ENCODE measurements at places on chromosomes 16 and 17. TPM values are rescaled to one million over a fixed set of nuclear protein-coding genes. Genes with fewer than 3 reads are reported as not detected.

DNA sequence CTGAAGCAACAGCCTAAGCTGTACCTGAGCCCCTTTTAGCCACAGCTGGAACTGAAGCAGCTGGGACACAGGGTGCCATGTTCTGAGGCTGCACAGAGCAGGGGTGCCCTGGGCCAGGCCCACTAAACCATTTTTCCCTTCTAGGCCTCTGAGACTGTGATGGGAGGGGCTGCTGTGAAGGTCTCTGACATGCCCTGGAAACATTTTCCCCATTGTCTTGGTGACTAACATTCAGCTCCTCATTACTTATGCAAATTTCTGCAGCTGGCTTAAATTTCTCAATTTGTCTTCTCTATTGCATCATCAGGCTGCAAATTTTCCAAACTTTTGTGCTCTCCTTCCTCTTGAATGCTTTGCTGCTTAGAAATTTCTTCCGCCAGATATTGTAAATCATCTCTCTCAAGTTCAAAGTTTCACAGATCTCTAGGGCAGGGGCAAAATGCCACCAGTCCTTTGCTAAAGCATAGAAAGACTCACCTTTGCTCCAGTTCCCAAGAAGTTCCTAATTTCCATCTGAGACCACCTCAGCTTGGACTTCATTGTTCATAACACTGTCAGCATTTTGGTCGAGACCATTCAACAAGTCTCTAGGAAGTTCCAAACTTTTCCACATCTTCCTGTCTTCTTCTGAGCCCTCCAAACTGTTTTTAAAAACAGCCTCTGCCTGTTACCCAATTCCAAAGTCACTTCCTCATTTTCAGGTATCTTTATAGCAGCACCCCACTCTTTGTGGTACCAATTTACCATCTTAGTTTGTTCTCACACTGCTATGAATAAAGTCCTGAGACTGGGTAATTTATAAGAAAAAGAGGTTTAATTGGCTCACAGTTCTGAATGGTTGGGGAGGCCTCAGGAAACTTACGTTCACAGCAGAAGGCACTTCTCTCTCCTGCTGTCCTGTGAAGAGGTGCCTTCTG, 49.8 kb downstream of the TMEM100 start:
- no peaks in the 10 kb centered on the region for H3K27me3 ChIP-seq
- no peak overlapping the region for H3K27ac ChIP-seq
- no peak for DNase-seq

Gene HSD11B2
- total RNA-seq, result 6.0 TPM

- no peak for DNase-seq
- H3K27me3 ChIP-seq, result peaks cover 18% of the 10 kb centered on the region
- peaks cover 10% of the 10 kb centered on the region for H3K36me3 ChIP-seq
- H3K27ac ChIP-seq, result no peak overlapping the region
- H3K4me1 ChIP-seq, result peaks cover 3% of the 10 kb centered on the region
Measured at GRCh38 chr16:89269805-89270665, 52.5 kb downstream of the ZNF778 start.

Gene TRPV3
- total RNA-seq, result 0.74 TPM

GRCh38 chr17:33178681-33179080, 114.4 kb downstream of the ASIC2 start:
- H3K27me3 ChIP-seq, result peaks cover 3% of the 10 kb centered on the region
- no peaks in the 10 kb centered on the region for H3K4me1 ChIP-seq
- no peak for DNase-seq
- H3K27ac ChIP-seq, result no peak overlapping the region
- H3K36me3 ChIP-seq, result no peaks in the 10 kb centered on the region

GRCh38 chr16:10769381-10769780, 25.7 kb downstream of the NUBP1 start:
- no peak overlapping the region for H3K27ac ChIP-seq
- H3K4me1 ChIP-seq, result no peaks in the 10 kb centered on the region
- no peak for DNase-seq
- H3K27me3 ChIP-seq, result no peaks in the 10 kb centered on the region
- H3K4me3 ChIP-seq, result no peak overlapping the region
- peaks cover under 1% of the 10 kb centered on the region for H3K36me3 ChIP-seq

DNA sequence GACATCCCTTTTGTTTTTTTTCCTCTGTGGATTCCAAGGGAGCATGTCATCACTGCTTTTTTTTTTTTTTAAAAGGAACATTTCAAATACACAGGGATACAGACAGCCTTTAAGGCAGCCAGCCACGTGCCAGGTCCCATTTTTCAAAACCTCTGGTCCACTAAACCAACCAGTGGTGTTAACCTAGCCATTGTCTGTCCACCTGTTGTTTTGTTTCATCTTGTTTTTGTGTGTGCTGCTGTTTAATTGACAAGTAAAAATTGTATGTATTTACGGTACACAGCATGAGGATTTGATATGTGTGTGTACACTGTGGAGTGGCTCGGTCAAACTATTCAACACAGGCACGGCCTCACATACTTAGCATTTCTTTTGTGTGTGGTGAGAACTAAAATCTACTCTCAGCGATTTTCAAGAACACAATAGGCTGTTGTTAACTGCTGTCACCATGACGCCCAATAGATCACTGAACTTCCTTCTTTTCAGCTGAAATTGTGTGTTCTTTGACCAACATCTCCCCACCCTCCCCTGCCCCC, 19.2 kb downstream of the TMEM114 start:
- no peak for DNase-seq
- peaks cover 6% of the 10 kb centered on the region for H3K4me1 ChIP-seq
- H3K36me3 ChIP-seq, result no peaks in the 10 kb centered on the region
- no peak overlapping the region for H3K4me3 ChIP-seq

Gene MMP28
- total RNA-seq, result 0.49 TPM

DNA sequence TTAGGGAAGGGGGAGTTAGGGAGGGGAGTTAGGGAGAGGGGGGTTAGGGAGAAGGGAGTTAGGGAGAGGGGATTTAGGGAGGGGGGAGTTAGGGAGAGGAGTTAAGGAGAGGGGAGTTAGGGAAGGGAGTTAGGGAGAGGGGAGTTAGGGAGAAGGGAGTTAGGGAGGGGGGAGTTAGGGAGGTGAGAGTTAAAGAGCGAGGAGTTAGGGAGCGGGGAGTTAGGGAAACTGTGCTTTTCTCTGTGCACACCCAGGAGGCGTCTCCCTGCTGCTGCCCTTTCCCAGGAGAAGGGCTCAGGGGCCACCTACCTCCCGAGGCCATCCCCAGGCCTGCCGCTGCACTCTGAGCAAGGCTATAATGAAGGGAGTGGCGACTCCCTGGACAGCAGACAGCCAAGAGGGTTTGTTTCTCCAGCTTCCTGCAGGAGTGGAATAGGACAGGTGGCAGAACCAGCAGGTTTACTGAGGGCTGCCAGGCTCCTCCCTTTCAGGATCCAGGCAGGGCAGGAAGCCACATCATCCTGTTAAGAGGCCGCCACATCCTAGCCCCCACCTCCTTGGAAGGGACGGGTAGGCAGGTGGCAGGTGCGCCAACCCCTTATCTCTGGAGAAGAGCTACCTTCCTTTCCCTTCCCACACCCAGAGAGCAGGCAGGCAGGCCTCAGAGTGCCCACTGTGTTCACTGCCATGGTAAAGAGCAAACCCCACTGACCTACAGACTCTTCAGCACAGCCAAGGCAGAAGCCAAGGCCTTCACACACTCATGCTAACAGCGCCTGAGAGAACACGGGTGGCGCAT, 4.3 kb downstream of the CANT1 start:
- peaks cover 4% of the 10 kb centered on the region for H3K36me3 ChIP-seq
- peaks cover 18% of the 10 kb centered on the region for H3K27me3 ChIP-seq
- no peak for DNase-seq
- no peak overlapping the region for H3K27ac ChIP-seq
- H3K4me3 ChIP-seq, result no peak overlapping the region
- peaks cover 10% of the 10 kb centered on the region for H3K4me1 ChIP-seq

- no peak overlapping the region for H3K4me3 ChIP-seq
- H3K36me3 ChIP-seq, result no peaks in the 10 kb centered on the region
- peaks cover 6% of the 10 kb centered on the region for H3K4me1 ChIP-seq
Measured at GRCh38 chr17:8285270-8286181, 2.9 kb upstream of the RANGRF start.

- peaks cover 12% of the 10 kb centered on the region for H3K4me1 ChIP-seq
- peak overlapping the region; percentile 93 for H3K27ac ChIP-seq
- H3K27me3 ChIP-seq, result peaks cover 3% of the 10 kb centered on the region
- peak overlapping the region; percentile 40 for H3K4me3 ChIP-seq
Measured at GRCh38 chr16:30136971-30137605, 14.1 kb upstream of the MAPK3 start.

Gene STX1B
- total RNA-seq, result 51.6 TPM

- no peaks in the 10 kb centered on the region for H3K36me3 ChIP-seq
- no peak overlapping the region for H3K4me3 ChIP-seq
- H3K27ac ChIP-seq, result no peak overlapping the region
- peaks cover 6% of the 10 kb centered on the region for H3K27me3 ChIP-seq
Measured at GRCh38 chr17:48412841-48413240, 17.2 kb downstream of the SKAP1 start.

Gene HSF4
- 7.2 TPM for total RNA-seq

Gene KCNH6
- 4.1 TPM for total RNA-seq

- peaks cover 9% of the 10 kb centered on the region for H3K4me1 ChIP-seq
- H3K27me3 ChIP-seq, result no peaks in the 10 kb centered on the region
- H3K27ac ChIP-seq, result no peak overlapping the region
- H3K36me3 ChIP-seq, result peaks cover 5% of the 10 kb centered on the region
Measured at GRCh38 chr16:9528511-9529079, 437.2 kb downstream of the HAPSTR1 start.

GRCh38 chr17:15085890-15086677, 179.0 kb downstream of the PMP22 start:
- H3K4me3 ChIP-seq, result no peak overlapping the region
- H3K27ac ChIP-seq, result no peak overlapping the region

- H3K4me3 ChIP-seq, result no peak overlapping the region
- H3K4me1 ChIP-seq, result no peaks in the 10 kb centered on the region
- no peaks in the 10 kb centered on the region for H3K27me3 ChIP-seq
- DNase-seq, result no peak
Measured at GRCh38 chr17:68749349-68750207, 148.4 kb upstream of the FAM20A start.

DNA sequence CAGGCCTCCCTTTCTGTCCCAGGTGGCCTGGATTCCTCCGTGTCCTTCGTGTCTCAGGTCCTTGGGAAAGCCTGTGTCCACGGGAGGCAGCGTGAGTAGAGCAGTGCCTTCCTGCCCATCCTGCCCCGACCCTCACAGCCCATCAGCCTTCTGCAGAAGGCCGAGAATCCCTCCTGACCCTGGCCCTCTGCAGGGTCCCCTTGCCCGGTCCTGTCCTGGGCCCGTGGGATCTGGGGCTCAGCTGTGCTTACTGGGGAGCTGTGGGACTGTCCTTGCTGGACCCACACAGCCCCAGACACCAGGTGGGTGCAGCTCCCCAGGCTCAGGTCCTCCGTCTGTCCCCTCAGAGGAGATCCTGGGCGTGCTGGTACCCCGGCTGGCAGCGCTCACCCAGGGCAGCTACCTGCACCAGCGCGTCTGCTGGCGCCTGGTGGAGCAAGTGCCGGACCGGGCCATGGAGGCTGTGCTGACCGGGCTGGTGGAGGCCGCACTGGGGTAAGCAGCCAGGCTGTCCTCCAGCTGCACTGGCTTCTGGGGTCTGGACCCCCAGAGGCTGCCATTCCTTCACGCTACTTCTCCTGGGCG, 3.9 kb downstream of the TELO2 start:
- H3K4me1 ChIP-seq, result peaks cover 4% of the 10 kb centered on the region
- H3K27me3 ChIP-seq, result peaks cover 6% of the 10 kb centered on the region
- H3K27ac ChIP-seq, result peak overlapping the region; percentile 55
- no peaks in the 10 kb centered on the region for H3K36me3 ChIP-seq
- peak overlapping the region; percentile 7 for H3K4me3 ChIP-seq

Gene ZNF18
- total RNA-seq, result 4.0 TPM

Gene UMOD
- not detected for total RNA-seq

Gene SPAG9
- total RNA-seq, result 327 TPM

Gene MYH2
- not detected for total RNA-seq

- no peak for DNase-seq
- H3K36me3 ChIP-seq, result peaks cover 13% of the 10 kb centered on the region
- peaks cover 14% of the 10 kb centered on the region for H3K4me1 ChIP-seq
- H3K27ac ChIP-seq, result no peak overlapping the region
- H3K27me3 ChIP-seq, result peaks cover 3% of the 10 kb centered on the region
- H3K4me3 ChIP-seq, result no peak overlapping the region
Measured at GRCh38 chr17:57115916-57116315, 30.9 kb downstream of the AKAP1 start.

DNA sequence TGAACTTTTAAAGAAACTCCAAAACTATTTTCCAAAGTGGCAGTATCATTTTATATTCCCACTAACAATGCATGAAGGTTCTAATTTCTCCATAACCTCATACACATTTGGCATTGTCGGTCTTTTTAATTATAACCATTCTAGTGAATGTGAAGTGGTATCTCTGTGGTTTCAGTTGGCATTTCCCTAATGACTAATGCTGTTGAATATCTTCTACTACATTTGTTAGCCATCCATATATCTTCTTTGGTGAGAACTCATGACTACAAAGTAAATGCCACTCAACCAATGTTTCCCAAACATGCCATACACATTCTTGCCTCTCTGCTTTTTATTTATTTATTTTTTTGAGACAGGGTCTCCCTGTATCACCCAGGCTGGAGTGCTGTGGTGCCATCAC, 31.7 kb upstream of the TAOK1 start:
- H3K27me3 ChIP-seq, result no peaks in the 10 kb centered on the region
- H3K36me3 ChIP-seq, result no peaks in the 10 kb centered on the region
- H3K27ac ChIP-seq, result no peak overlapping the region
- no peak overlapping the region for H3K4me3 ChIP-seq
- no peaks in the 10 kb centered on the region for H3K4me1 ChIP-seq

GRCh38 chr17:39600288-39600996, 7.3 kb downstream of the NEUROD2 start:
- peak overlapping the region; percentile 52 for H3K4me3 ChIP-seq
- H3K27ac ChIP-seq, result no peak overlapping the region
- peaks cover 46% of the 10 kb centered on the region for H3K4me1 ChIP-seq
- no peak for DNase-seq

- no peak for DNase-seq
- peaks cover 9% of the 10 kb centered on the region for H3K27me3 ChIP-seq
- no peak overlapping the region for H3K4me3 ChIP-seq
- peaks cover 4% of the 10 kb centered on the region for H3K36me3 ChIP-seq
- H3K4me1 ChIP-seq, result peaks cover 17% of the 10 kb centered on the region
Measured at GRCh38 chr16:4240624-4241023, 1.3 kb downstream of the SRL start.

DNA sequence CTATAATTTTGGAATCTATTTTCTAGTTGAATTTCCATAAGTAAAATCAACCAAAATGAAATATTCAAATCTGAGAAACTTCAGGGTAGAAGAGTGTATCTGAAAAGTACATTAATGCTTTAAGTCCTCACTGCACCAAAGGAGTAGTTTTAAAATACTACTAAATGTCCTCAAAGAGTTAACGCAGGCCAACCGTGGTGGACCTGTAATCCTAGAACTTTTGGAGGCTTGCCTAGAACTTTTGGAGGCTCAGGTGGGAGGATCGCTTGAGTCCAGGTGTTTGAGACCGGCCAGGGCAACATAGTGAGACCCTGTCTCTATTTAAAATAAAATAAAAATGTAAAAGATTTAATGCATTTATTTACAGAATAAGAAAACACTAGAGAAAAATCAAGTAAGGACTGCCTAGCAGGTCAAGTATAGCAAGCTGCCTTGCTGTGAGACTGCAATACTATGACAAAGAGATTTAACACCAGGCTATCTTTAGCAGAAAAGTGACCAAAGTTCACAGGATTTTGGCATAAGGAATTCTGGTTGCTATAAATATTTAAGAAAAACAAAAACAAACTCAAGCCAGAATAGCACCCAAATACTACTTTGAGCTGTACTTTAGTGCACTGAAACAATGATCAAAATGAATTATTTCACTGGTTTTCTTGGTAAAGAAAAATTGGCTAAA, 41.0 kb downstream of the CHCT1 start:
- H3K27me3 ChIP-seq, result no peaks in the 10 kb centered on the region
- no peaks in the 10 kb centered on the region for H3K36me3 ChIP-seq
- no peak overlapping the region for H3K4me3 ChIP-seq

- no peak overlapping the region for H3K4me3 ChIP-seq
- H3K27me3 ChIP-seq, result peaks cover 11% of the 10 kb centered on the region
- H3K4me1 ChIP-seq, result peaks cover 13% of the 10 kb centered on the region
- no peaks in the 10 kb centered on the region for H3K36me3 ChIP-seq
Measured at GRCh38 chr17:8149419-8150193, 2.6 kb downstream of the PER1 start.
